ENCODE measurements at places on chromosomes 2 and 18.
A peak's percentile ranks its signal among the peaks of the same experiment; 100 is the strongest.

GRCh38 chr2:139825726-139826125 lies 1045.5 kb upstream of the NXPH2 start:
- peak; percentile 1 for DNase-seq

DNA sequence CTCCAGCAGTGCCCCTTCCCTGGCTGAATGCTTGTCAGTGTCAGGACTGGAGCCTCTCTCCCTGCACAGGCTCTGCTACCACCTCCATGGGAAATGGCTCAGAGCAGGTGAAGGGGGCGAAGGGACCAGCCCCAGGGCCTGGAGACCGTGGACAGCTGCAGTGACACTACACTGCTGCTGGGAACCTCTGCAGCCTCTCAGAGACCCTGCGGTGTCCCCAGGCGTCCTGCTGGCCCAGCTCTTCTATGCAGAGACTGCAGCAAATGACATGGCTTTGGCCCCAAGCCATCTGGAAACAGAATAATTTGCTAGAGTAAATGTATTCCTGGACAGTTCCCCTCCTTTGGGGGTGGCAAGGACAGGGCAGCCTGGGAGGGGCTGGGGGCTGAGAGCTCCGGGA lies 53.2 kb downstream of the CIB4 start:
- no peak for DNase-seq

DNA sequence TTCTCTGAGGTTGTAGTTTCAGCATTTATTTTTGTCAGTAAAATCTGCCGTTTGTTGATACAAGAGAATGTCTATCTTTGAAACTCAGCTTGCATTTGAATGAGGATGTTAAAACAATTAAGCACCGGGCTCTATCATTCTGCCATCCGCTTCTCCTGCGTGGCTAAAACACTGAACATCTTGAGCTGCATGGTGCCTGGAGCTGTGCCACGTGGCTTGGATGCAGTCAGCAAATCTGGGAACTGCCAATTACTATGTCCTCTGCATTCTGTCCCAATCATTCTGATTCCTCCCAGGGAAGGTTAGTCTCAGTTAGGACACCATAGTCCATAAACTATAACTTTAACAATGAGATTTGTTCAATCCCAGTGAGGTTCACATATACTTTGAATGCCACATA lies 598.4 kb downstream of the FBXO15 start:
- no peak for DNase-seq

- no peak for DNase-seq
These were observed 62.7 kb upstream of the NFU1 start for GRCh38 chr2:69499966-69500365.

DNA sequence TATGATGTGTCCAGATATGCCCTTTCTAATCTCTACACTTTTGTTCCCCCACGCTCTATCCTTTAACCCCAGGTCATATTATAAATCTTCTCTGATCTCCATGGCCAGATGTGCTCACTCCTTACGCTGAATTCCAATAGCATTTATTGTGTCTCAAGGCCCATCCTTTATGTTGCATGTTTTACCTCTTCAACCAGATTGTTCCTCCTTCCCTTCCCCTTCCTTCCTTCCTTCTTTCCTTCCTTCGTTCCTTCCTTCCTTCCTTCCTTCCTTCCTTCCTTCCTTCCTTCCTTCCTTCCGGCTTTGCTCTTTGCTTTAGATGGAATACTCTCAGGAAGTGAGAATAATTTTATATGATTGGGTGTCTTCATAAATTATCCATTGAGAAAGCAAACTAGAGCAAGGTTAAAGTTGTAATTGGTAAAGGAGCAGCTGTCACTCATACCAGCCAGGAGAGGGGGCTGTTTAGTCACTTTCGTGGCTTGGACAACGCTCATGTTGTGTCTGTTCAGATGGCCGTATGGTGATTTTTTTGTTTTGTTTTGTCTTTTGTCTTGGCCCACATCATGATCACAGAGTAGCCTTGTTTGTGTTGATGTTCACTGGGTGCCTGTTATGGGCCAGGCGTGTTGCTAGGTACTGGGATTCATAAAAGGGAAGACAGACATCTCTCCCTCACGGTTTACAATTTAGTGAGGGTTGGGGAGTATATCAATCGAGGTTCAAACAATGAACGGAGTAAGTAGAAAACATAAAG lies 68.0 kb downstream of the DAW1 start:
- peak; percentile 51 for DNase-seq

GRCh38 chr18:2984703-2985261 lies 28.2 kb downstream of the LPIN2 start:
- no peak for DNase-seq

DNA sequence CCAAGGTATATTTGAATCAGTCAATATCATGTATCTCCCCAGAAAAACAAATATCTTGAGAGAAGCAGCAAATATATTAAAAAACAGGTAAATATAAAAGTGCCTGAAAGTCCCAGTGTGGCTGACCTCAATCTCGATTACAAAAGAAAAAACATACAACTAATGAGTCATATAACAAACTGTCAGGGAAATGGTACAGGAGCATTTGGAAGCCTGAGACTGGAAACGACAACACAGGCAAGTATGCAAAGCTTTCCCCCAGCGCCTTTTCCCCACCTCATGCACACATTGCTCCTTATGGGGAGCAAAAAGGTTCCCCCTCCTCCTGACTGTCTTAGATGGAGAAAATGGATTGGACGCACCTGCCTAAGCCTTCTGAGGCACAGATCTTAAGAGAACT lies 230.7 kb downstream of the TMX3 start:
- no peak for DNase-seq

GRCh38 chr2:24107-24506 lies 22.2 kb downstream of the FAM110C start:
- no peak for DNase-seq

GRCh38 chr2:43165378-43166069 lies 60.9 kb downstream of the ZFP36L2 start:
- DNase-seq: no peak

DNA sequence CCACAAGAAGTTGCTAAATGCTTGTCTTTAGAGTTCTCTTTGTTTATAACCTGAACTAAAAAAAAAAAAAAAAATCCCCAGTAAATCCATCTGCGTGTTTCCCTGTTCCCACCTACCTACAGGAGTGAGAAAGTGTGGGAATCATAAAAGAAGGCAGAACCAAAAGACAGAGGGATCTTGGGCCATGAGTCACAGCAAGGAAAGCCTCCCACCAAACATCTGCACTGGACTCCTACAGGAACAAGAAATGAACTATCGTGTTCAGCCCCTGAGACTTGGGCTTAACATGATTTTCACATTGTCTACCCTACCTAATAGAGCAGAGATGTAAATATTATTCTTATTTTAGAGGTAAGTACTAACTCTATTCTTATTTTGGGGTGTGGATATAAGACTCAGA lies 1761.2 kb upstream of the CELF4 start:
- DNase-seq: no peak

- no peak for DNase-seq
These were observed 392.4 kb downstream of the TNS1 start for GRCh38 chr2:217610401-217610814.

- DNase-seq: no peak
These were observed 46.6 kb downstream of the CFAP221 start for GRCh38 chr2:119590873-119591272.

DNA sequence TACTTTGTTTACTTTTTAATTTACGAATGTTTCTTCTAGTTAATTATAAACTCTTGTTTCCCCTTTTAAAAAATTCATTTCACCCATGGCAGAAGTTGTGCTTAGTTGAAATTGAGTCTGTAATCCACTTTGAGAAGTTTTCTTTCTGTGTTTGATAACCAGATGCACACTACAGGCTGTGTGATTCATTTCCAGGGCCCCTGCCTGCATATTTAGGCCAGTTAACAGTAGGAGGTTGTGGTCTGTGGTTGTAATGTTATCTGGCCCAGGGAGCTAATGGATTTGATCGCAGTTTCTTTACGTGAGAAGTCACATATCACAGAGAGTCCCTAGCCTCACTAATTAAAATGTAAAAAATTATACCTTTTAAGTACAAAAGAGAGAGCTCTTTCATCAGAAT lies 3.3 kb downstream of the CDH7 start:
- peak; percentile 37 for DNase-seq

GRCh38 chr18:2918761-2919550 lies 72.2 kb downstream of the EMILIN2 start:
- DNase-seq: no peak

- DNase-seq: no peak
These were observed 289.0 kb downstream of the C1D start for GRCh38 chr2:67773851-67774250.

- no peak for DNase-seq
These were observed 215.6 kb upstream of the SMIM21 start for GRCh38 chr18:75643083-75643482.
